Brain pericyte (primary cell): ENCODE measurements at places on chromosomes 1 and 21.

- no peak for DNase-seq
These were observed 150.3 kb upstream of the IRF2BP2 start for GRCh38 chr1:234760303-234760723.

- no peak for DNase-seq
These were observed 3.4 kb upstream of the NVL start for GRCh38 chr1:224333309-224333926.

- DNase-seq: no peak
These were observed 300.7 kb upstream of the SPAG17 start for GRCh38 chr1:118485757-118486156.

- no peak for DNase-seq
These were observed 2.0 kb downstream of the TMEM63A start for GRCh38 chr1:225880222-225880588.

DNA sequence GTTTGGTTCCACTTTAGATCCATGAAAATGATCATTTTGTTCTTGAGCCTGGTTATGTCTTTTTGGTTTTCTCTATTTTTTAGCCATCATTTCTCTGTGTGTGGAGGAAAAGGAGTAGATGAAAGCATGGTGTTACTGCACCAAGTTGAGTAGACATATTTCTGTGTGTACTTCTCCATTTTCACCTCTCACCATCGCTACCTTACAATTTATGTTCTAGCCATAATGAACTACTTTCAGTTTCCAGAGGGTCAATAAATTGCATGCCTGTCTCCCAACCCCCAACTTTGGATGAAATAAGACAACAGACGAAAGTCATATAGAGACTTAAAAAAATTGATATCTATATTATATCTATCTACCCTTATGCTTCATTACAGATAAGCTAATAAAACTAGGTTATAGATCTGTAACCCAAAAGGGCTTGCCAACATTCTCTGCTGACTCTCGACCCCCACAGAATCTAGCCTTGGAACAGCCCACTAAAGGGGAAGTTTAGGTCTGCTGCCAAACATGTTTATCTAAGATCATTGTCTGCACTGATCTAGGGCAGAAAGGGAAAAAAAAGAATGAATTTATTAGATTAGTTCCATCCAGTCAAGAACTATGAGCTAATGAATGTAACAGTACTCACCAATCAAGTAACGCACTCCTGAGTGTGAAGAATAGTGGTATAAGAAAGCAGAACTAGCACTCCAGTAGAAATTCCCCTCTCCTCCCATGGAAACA is 7.5 kb upstream of the MAN1A2 start:
- DNase-seq: no peak

DNA sequence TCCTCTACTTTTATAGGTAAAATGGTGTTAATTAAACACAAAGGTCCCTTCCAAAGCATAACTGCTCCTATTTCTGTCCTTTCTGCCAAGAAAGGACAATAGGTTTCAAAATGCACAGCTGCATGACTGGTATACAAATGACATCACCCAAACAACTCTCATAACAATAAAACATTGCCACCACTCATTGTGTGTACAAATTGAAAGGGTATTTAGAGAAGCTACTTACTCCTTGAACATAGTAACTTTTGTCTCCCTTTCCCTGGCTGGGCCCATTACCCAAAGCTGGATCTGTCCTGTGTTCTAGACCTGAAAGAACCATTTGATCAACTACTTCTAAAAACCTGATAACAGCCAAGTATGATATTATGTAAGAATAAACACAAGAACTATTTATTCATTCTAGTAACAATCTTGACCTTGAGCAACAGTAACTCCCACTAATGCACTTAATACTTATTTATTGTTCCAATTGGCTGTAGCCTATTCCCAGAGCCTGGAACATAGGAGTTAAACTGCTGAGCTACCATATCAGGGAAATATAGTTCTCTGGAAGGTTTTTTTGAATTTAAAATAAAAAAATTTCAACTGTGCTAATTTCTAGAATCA is 38.2 kb downstream of the TTLL7 start:
- no peak for DNase-seq

GRCh38 chr1:34055818-34056217 is 109.2 kb downstream of the CSMD2 start:
- DNase-seq: no peak

- DNase-seq: no peak
These were observed 140.8 kb downstream of the LHX8 start for GRCh38 chr1:75274920-75275506.

- DNase-seq: no peak
These were observed 3.6 kb upstream of the MAP1LC3C start for GRCh38 chr1:242002510-242002909.

- no peak for DNase-seq
These were observed 7.6 kb upstream of the IFNAR1 start for GRCh38 chr21:33317145-33317544.

DNA sequence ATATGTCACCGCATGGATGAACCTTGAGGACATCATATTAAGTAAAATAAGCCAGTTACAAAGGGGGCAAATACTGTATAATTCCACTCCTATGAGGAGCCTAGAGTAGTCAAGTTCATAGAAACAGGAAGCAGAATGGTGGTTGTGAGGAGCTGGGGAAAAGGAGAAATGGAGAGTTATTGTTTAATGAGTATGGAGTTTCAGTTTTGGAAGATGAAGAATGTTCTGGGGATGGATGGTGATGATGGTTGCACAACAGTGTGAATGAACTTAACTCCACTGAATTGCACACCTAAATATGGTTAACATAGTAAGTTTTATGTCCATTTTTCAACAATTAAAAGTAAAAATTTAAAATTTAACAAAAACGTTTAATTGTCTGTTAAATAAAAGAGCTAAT is 220.9 kb upstream of the JUN start:
- no peak for DNase-seq

DNA sequence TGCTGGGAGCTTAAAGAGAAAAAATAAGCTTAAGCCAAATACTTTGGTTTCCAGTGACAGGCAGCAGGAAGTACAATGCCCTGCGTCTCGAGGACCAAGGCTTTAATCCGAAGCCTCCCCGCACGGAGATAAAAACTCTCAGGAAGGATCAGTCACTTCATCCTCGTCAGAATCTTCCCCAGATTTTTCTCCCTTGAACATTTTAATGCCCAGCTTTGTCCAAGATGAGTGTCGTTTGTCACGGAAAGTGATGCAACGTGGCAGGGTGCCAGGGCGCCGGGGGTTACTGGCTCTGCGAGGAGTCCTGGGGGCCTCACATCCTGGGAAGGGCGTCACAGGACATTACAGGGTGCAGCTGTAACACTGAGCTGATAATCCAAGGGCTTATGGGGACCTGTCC is 25.2 kb upstream of the PCBP3 start:
- no peak for DNase-seq

- DNase-seq: peak; percentile 92
These were observed at the start of gene DNAJB4 for GRCh38 chr1:78004719-78005447. DNAJB4 (plus strand) TSS chr1:78004939; CDS start chr1:78005111, 172 bp downstream.

GRCh38 chr1:217985641-217986040 is 299.5 kb upstream of the RRP15 start:
- no peak for DNase-seq

DNA sequence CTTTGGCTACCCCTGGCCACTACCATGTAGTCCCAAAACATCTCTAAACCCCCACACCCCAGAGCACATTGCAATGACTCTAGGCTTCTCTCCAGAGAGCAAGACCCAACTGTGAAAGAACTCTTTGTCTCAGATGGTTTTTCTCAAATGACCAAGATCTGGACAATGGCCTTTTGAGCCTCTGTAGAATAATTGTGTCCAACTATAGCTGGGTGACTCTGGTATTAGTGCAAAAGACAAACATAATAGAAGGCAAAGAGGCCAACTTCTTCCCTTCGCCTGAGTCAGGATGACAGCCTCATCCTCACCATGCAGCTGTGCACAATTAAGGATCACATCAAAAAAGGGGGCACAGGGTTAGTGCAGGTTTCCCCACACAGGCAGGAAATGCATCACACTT is 139.6 kb downstream of the BRINP2 start:
- no peak for DNase-seq

DNA sequence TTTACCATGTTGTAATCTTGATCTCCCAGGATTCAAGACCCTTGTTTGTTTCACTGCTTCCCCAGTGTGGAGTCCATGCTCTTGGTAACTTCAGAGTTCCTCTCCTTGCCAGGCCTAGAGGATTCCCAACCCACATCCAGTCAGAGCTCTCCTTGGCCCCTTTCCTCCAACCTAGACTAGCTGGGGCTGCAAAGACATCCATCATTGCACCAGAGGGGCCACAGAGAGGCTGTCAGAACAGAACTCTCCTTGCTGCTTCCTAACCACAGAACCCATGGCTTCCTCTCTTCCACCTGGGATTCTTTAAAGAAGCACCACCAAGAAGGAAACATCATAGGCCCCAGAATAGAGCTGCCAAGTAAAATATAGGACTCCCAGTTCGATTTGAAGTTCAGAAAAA is 81.0 kb downstream of the HMGB4 start:
- DNase-seq: no peak

DNA sequence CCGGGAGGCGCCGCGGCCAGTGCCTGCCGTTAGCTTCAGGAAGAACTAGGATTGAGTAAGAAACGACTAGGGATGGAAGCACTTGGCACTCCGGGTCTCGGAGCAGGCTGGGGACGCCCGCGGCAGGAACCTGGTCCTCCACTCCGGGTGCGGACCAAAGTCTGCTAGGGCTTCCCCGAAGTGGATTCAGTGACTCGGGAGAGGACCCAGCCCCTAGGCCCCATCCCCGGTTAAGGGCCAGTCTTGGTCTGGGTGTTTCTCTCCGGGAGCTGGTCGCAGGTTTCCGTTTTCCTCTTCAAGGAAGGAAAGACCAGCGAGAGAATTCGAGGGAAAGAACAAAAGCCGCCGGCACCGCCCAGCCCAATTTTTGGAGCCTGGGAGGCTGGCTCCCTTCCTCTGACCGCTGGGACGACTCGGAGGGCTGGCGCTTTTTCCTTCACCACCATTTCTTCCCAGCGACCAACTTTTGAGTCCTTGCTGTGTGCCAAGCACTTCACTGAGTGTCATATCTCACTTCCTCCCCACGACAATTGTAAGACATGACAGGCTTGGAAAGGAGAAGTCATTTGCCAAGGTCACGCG is 16.8 kb upstream of the STMN1 start:
- no peak for DNase-seq

- no peak for DNase-seq
These were observed 32.2 kb downstream of the SNX27 start for GRCh38 chr1:151644001-151644400.

DNA sequence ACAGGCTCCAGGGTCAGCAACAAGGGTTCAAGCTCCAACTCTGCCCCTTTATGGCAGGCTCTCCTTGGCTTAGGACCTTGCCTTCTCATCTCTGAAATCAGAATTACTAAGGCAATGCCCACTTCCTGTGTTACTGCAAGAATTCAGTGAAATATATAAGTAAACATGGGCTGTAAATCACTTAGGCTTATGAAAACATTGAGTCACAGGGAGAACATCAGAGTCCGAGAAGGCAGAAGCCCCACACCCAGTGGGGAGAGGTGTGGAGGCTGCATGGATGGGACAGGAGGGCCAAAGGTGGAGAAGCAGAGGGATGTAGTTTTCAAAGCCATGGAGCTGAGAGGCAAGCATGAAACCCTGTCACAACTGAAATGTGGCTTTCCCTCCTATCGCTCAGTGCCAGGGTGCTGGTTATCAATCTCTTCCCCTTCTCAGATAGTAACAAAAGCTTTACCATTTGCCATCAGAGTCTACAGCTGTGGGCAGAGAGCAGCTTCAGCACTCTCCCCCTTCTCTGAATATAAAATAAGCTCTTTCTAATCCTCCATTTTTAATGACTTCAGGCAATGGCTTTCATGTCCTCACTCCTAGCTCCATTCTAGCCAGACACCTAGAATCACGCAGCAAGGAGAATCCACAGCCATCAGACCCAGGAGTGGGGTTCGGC is 3.4 kb downstream of the RGS8 start:
- no peak for DNase-seq

GRCh38 chr1:184002071-184002470 is 35.5 kb downstream of the COLGALT2 start:
- peak; percentile 6 for DNase-seq

GRCh38 chr1:224183591-224184312 is 712 bp downstream of the DEGS1 start:
- DNase-seq: no peak
